ENCODE measurements at places on chromosomes 7 and 10. TPM values are rescaled to one million over a fixed set of nuclear protein-coding genes. Genes with fewer than 3 reads are reported as not detected.

Gene TMUB1
- 68.1 TPM for total RNA-seq

Gene UCN3
- not detected for total RNA-seq

Gene CALY
- not detected for total RNA-seq

Gene CALML3
- total RNA-seq, result 0.18 TPM

Gene PPP1R17
- not detected for total RNA-seq

Gene TDRD1
- total RNA-seq, result not detected

Gene SSMEM1
- total RNA-seq, result not detected

Gene HIBADH
- total RNA-seq, result 37.3 TPM

Gene RALA
- 43.5 TPM for total RNA-seq

Gene OPN4
- total RNA-seq, result not detected

Gene TFPI2
- not detected for total RNA-seq

Gene HOXA7
- 19.7 TPM for total RNA-seq

Gene CALHM3
- 0.18 TPM for total RNA-seq

Gene HOXA11
- 0.53 TPM for total RNA-seq

Gene STEAP4
- not detected for total RNA-seq

Gene PON3
- total RNA-seq, result 15.0 TPM

Gene HOXA13
- total RNA-seq, result 0.68 TPM

Gene ELAPOR2
- total RNA-seq, result 4.6 TPM

Gene ZNF727
- total RNA-seq, result not detected

Gene DDC
- 75.9 TPM for total RNA-seq

Gene FOXP2
- total RNA-seq, result not detected

Gene PDLIM1
- 417 TPM for total RNA-seq

Measured in Caco-2 (cell line).